ENCODE measurements at places on chromosomes 4 and X.

- DNase-seq: peak; percentile 9
Observed at GRCh38 chrX:30920271-30920670, 31.2 kb upstream of the TAB3 start.

- no peak for DNase-seq
Observed at GRCh38 chr4:155304375-155304774, 72.4 kb downstream of the MAP9 start.

DNA sequence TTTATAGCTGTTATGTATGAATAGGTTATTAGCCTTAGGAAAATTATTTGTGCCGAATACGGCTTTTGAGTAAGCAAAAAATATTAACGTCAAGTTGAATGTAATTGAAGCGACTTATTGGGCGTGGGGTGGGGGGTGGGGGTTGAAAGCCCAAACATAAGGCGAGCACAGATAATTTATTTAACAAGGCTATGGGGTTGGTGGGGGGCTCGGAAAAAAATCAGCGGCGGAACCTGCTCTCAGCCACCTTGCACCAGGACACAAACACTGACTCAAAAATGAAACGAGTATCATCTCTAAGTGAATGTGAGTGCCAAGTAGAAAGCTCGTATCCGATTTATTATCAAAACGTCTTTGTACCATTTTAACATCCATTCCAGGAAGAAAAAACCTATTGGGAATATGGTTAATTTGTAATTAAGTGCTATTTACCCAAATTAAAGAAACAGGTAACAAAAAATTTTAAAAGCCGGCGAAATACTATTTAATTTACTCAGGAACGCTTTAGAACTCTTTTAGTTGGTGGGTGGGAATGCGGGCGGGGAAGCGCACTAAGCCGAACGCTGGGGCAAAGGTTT lies 902 bp upstream of the LARP1B start:
- no peak for DNase-seq

DNA sequence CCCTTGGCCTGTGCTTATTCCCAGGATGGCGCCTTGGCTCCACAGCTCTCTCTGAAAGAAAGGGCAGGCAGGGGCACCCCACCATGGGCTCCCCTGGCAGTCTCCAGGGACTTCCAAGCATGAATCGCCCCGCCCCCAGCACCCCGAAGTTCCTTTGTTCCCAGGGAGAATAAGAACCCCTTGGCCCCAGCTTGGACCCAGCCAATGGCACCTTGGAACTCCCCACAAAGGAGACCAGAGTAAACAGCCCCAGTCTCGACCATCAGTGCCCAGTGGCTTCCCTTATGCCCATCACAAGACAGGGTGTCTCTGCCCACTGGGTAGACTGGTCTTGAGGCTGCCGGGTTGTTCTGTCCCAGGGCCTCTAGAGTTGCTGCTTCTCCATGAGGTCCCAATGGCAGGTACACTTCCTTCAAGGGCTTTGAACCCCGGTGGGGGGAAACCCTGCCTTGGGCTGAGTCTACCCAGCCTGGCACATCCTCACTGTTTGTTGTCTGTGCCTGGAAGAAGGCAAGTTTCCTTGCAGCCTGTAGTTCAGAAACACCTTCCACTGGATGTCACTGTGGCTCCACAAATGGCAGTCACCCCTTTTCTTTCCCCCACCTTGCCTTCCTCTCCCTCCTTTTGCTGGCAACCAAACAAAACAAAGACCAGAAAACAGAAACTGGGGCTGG lies 30.8 kb downstream of the NBDY start:
- DNase-seq: no peak

- no peak for DNase-seq
Observed at GRCh38 chr4:159867673-159868072, 764.8 kb downstream of the RAPGEF2 start.

DNA sequence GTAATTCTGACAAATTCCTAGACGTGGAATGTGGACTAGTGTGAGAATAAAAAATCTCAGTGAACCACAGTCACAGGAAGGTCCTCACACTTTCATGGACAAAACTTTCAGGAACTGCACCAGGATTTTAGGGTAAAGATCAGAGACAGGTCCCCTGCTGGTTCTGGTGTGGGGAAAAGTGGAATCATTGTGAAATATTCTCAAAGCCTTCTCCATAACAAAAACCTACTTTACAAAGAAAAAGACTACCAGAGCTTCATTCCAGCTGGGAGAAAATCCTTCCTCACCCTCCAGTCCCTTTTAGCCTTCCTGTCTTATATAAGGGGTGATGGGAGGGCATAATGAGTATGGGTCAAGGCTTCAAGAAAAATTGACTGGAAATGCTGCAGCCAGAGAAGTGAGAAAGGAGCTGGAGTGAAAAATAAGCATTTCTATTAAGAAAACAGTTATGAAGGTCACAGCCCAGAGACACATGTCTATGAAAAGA lies 325.8 kb downstream of the ARAP2 start:
- no peak for DNase-seq

GRCh38 chrX:68999931-69000330 lies 165.3 kb downstream of the PJA1 start:
- DNase-seq: no peak

Measured in AG08395 (cell line).